SK-N-SH (cell line): ENCODE measurements at places on chromosomes 4 and X. TPM values are rescaled to one million over a fixed set of nuclear protein-coding genes. Genes with fewer than 3 reads are reported as not detected.

DNA sequence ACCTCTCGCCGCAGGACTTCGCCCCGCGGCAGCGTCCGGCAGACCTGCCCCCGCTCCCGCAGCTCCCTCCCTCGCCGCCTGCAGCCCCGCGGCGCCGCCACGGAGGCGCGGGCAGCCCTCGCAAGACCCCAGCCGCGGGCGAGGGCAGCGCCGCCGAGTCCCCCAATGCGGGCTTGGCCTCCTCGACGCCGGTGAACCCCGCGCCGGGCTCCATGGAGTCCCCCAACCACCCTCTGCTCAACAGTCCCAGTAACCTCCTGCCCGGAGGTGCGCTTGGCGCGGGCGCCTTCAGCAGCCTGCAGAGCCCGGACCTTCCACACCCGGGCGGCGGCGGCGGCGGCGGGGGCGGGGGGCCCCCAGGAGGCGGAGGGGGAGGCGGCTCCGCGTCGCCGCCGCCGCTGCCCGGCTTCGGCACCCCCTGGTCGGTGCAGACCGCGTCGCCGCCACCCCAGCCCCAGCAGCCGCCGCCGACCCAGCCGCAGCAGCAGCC, 1.2 kb downstream of the CPEB2 start:
- peaks cover 10% of the 10 kb centered on the region for H3K36me3 ChIP-seq
- H3K4me1 ChIP-seq = peaks cover 13% of the 10 kb centered on the region
- H3K27ac ChIP-seq = peak overlapping the region; percentile 98
- H3K27me3 ChIP-seq = no peaks in the 10 kb centered on the region
- peak; percentile 77 for DNase-seq

- H3K36me3 ChIP-seq = no peaks in the 10 kb centered on the region
- no peaks in the 10 kb centered on the region; the same call in 1 of the 2 replicates for H3K27me3 ChIP-seq
- H3K27ac ChIP-seq = no peak overlapping the region
- no peak overlapping the region for H3K4me3 ChIP-seq
Measured at GRCh38 chr4:187000281-187000680, 276.6 kb upstream of the FAT1 start.

- no peak overlapping the region for H3K4me3 ChIP-seq
- no peak for DNase-seq
- no peaks in the 10 kb centered on the region for H3K36me3 ChIP-seq
- no peaks in the 10 kb centered on the region for H3K27me3 ChIP-seq
- no peaks in the 10 kb centered on the region for H3K4me1 ChIP-seq
- no peak overlapping the region for H3K27ac ChIP-seq
Measured at GRCh38 chrX:136687457-136687856, 39.5 kb downstream of the CD40LG start.

- H3K27ac ChIP-seq = no peak overlapping the region
- no peaks in the 10 kb centered on the region for H3K27me3 ChIP-seq
- no peaks in the 10 kb centered on the region for H3K36me3 ChIP-seq
- no peak for DNase-seq
- H3K4me1 ChIP-seq = peaks cover 12% of the 10 kb centered on the region
Measured at GRCh38 chr4:151626228-151626627, 134.6 kb downstream of the GATB start.

GRCh38 chr4:143406523-143406922, 69.8 kb downstream of the GAB1 start:
- H3K27me3 ChIP-seq = no peaks in the 10 kb centered on the region
- H3K27ac ChIP-seq = no peak overlapping the region
- no peaks in the 10 kb centered on the region for H3K36me3 ChIP-seq
- no peak overlapping the region for H3K4me3 ChIP-seq
- H3K4me1 ChIP-seq = peaks cover 15% of the 10 kb centered on the region; the same call in 1 of the 2 replicates

- no peaks in the 10 kb centered on the region for H3K27me3 ChIP-seq
- H3K4me3 ChIP-seq = no peak overlapping the region
- H3K4me1 ChIP-seq = no peaks in the 10 kb centered on the region
- no peak overlapping the region for H3K27ac ChIP-seq
- no peak for DNase-seq
- H3K36me3 ChIP-seq = no peaks in the 10 kb centered on the region
Measured at GRCh38 chrX:63913719-63914118, 128.7 kb upstream of the ARHGEF9 start.

DNA sequence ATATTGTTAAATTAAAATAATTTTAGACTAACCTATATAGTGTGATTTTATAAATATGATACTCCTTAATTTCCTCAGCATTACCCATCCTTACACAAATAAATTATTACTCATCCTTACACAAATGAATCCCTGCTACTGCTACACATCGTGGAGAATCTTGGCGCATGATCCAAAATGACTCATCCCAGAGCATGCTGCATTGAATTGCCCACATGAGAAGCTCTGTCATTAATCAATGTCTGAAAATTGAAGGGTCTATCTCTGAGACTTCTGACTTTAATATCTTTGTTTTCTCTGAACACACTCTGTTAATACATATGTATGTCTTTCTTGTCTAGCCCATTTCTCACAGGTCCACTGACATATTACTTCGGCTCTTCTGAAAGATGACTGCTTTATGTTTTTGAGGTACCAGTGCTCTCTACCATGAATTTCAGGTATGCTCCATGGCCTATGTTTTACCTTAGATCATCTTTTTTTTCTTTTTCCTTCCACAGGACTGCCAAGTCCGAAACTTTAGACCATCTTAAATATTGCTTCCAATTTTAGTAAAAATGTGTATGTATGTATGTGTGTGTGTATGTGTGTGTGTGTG, 15.7 kb upstream of the DUSP21 start:
- no peaks in the 10 kb centered on the region for H3K4me1 ChIP-seq
- peaks cover 10% of the 10 kb centered on the region; the same call in 1 of the 2 replicates for H3K27me3 ChIP-seq
- H3K27ac ChIP-seq = no peak overlapping the region
- H3K4me3 ChIP-seq = no peak overlapping the region

GRCh38 chrX:2423282-2423681, 77.5 kb downstream of the DHRSX start:
- H3K4me1 ChIP-seq = no peaks in the 10 kb centered on the region
- H3K27ac ChIP-seq = 0 out of 2 replicates have a peak overlapping the region, but pooled peaks have one; percentile 30
- no peaks in the 10 kb centered on the region; the same call in 1 of the 2 replicates for H3K36me3 ChIP-seq
- no peak for DNase-seq

USP27X gene
- polyA plus RNA-seq = 1.9 and 2.9 TPM in 2 replicates

BEX2 gene
- polyA plus RNA-seq = 32.4 and 36.9 TPM in 2 replicates

MAGEB10 gene
- not detected in 2 replicates for polyA plus RNA-seq

SPANXB1 gene
- not detected in 2 replicates for polyA plus RNA-seq
